DMS53 (cell line): ENCODE measurements at places on chromosomes 1 and 21.

GRCh38 chr1:34975338-34975737 is 9.8 kb downstream of the TMEM35B start:
- no peak for DNase-seq

DNA sequence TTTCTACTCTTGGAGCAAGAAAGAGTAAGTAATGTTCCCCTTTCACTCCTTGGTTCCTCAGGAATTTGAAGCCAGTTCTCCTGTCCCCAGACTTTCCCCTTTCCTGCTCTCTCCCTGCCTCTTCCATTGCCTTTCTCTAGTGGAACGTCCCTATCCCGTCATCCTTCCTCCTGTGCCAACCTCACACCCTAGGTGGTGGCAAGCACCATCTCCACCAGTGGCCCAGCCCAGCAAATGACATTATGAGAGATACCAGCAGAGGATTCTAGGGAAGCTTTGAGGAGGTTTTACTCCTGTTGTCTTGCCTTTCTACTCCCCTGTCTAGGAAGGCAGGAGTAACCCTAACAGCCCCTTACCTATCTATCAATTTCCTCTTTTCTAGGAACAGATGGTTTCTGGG is 8.1 kb upstream of the TACSTD2 start:
- DNase-seq, result peak; percentile 47

DNA sequence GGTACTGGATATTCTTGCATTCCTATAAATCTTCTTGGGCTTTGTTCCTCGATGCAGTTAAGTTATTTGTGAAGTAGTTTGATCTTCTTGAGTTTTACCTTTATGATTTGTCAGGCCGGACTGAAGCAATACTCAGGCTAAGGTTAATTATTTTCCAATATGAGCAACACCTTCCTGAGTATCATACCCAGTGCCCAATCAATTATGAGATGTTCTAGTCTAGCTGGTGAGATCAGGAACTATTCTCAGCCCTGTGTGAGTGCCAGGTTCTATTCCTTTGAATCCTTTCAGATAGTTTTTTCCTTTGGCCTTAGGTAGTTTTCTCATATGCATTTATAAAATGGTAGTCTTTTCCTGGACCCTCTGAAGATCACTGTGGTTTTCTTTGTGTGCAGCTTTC is 92.5 kb downstream of the SCMH1 start:
- no peak for DNase-seq

DNA sequence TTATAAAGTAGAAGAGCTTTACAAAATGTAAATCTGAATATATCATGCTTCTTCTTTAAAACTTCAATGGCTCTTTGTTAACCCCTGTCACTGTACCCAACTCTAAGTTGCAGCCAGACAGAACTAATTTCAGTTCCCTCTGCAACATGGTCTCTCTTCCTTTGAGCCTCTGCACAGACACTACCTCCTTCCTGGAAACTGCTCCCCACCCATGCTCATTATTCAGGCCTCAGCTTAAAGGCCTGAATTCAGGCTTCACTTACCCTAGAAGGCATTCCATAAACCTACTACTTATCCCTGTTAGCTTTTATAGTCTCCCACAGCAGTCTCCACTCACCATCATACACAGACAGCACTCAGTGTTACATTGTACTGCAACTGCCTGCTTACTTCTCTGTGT is 2.6 kb upstream of the EEIG2 start:
- no peak for DNase-seq

- DNase-seq, result peak; percentile 81
Observed at GRCh38 chr1:221740993-221741702, 741 bp downstream of the DUSP10 start.

- no peak for DNase-seq
Observed at GRCh38 chr1:156652131-156652991, 10.4 kb downstream of the BCAN start.

DNA sequence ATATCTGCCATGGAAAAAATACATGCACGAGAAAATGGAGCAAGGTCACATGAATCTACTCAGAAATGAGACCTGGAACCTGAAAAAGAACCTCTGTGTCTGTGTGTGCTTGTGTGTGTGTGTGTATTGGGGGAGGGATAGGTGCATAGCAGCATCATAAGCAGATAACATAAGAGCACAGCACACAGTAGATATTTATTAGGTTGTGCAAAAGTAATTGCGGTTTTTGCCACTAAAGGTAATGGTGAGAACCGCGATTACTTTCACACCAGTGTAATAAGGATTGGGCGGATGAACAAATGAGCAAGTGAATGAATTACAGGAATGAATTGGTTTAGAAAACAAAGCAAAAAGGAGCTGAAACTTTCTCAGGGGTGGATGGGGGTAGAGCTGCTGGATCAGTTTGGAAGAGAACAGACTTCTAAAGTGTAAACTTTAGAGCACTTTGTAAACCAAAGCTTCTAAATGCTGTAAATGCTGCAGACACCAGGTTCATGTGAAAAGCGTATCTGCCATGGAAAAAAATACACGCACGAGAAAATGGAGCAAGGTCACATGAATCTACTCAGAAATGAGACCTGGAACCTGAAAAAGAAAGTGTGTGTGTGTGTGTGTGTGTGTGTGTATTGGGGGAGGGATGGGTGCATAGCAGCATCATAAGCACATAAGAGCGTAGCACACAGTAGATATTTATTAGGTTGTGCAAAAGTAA is 156.9 kb downstream of the TOMM20 start:
- peak; percentile 53 for DNase-seq

- DNase-seq, result no peak
Observed at GRCh38 chr1:82073071-82073470, 272.3 kb downstream of the ADGRL2 start.

DNA sequence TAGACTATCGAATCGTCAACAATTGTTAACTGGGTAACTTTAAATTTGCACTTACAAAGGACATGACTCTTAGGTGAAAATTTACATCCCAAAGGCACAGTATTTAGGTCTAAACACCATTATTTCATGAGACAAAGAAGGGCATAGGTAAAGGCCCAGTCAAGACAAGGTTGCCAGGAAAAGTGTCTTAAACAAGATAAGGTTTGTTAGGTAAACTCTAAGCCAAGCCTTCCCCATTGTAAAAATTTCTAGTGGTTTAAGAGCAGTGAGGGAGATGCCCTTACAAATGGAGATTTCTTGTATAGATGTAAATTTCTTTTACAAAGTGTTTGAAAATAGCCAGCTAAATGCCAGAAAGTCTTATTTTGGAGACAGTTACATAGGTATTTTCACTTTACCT is 36.9 kb upstream of the FNBP1L start:
- DNase-seq, result no peak

GRCh38 chr1:192858456-192858855 is 49.6 kb downstream of the RGS2 start:
- no peak for DNase-seq

- DNase-seq, result no peak
Observed at GRCh38 chr1:16972189-16972895, 8.1 kb downstream of the MFAP2 start.

DNA sequence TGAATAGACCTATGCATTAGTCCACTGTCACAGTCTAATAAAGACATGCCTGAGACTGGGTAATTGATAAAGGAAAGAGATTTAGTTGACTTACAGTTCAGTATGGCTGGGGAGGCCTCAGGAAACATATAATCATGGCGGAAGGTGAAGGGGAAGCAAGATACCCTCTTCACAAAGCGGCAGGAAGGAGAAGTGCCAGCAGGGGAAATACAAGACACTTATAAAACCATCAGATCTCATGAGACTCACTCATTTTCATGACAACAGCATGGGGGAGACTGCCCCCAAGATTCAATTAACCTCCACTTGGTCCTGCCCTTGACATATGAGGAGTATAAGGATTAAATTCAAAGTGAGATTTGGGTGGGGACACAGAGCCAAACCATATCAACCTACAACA is 59.4 kb downstream of the CAPN9 start:
- no peak for DNase-seq

- DNase-seq, result no peak
Observed at GRCh38 chr21:45383615-45384201, 21.3 kb upstream of the COL18A1 start.

DNA sequence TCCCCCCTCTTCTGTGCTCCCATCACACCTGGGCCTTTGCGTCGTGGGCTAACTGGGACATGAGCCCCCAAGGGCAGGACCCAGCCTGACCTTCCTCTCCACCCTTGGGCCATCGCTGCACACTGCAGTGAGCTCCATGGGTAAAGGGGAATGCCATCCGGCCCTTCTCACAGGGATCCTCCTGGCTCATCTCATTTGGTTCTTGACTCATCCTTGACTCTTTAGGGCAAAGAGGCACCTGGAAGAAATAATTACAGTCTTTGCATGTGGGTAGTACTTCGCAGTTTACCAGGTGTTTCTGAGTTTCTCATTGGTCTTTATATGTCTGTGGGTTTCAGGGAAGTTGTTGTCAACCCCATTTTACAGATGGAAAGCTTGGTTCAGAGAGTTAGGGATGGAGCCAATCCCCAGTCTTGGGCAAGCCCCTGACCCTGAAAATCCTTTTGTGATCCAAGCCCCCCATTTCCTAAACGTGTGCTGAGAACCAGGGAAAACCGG is 59.3 kb upstream of the ID3 start:
- peak; percentile 31 for DNase-seq

GRCh38 chr21:43994085-43994484 is 18.0 kb upstream of the TRAPPC10 start:
- DNase-seq, result no peak

GRCh38 chr1:24162201-24162600 is 19.3 kb upstream of the IL22RA1 start:
- no peak for DNase-seq

DNA sequence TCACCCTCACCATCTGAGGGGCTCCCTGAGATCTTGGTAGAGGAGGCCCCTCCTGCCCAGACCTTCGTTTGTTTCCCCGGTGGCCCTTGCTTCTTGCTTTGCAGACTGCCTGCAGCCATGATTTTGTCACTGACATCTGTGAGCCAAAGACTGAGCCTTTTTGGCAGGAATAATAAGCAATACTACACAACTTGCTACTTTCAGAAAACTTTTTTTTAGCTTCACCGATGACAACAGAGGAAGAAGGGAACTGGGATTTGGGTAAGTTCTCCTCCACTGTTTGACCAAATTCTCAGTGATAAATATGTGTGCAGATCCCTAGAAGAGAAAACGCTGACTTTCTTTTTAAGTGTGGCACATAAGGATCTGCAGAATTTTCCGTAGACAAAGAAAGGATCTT is 11.7 kb upstream of the CD101 start:
- no peak for DNase-seq

DNA sequence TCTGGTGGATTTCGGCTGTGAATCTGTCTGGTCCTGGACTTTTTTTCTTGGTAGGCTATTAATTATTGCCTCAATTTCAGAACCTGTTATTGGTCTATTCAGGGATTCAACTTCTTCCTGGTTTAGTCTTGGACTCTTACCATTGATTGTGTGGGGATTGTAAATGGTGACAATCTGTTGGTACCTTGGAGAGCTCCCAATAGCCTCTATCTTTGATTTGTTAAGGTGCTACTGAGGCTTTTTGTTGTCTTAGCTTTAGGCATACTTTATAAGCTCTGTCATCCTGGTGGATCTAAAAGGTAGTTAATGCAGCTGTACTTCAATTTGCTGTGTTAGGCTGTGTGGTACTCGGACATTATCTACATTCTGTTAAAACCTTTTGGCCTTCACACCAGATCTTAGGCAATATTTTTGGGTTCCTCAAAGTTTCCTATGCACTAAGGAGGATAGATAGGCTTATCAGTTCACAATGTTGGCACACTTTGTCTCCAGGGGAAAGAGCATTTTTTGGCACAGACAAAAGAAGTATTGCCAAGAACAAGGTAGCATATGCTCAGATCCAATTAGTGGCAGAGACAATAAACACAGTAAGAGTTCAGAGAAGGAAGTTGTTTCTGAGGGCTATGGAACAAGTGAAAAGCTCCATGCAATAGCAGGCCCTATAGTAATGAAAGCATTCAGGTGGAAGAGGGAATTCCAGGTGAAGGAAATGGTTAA is 230.4 kb downstream of the PDE4B start:
- DNase-seq, result peak; percentile 17

DNA sequence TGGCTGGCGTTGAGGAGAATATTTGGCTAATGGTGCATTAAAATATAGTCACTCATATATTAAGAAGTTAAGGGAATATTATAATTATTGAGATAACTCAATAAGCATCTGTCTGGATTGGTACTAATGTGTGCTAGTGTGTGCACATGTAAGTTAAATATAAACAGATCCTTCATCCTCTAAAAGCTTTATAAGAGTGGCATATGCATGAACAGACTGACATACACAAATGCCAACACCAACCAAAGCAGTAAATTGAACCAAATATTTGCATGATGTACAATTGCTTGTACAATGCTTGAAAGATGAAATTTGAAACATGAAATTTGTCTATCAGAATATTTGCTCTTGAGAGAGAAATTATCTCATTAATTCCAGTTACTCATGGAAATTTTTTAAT is 344.9 kb downstream of the ADGRL2 start:
- no peak for DNase-seq

- DNase-seq, result no peak
Observed at GRCh38 chr1:20266642-20267041, 24.0 kb upstream of the VWA5B1 start.

GRCh38 chr21:36504067-36505058 is 24.4 kb upstream of the CLDN14 start:
- DNase-seq, result peak; percentile 56

GRCh38 chr1:41502912-41503311 is 18.4 kb upstream of the EDN2 start:
- no peak for DNase-seq

GRCh38 chr1:174883409-174883808 is 116.3 kb upstream of the CACYBP start:
- peak; percentile 48 for DNase-seq

DNA sequence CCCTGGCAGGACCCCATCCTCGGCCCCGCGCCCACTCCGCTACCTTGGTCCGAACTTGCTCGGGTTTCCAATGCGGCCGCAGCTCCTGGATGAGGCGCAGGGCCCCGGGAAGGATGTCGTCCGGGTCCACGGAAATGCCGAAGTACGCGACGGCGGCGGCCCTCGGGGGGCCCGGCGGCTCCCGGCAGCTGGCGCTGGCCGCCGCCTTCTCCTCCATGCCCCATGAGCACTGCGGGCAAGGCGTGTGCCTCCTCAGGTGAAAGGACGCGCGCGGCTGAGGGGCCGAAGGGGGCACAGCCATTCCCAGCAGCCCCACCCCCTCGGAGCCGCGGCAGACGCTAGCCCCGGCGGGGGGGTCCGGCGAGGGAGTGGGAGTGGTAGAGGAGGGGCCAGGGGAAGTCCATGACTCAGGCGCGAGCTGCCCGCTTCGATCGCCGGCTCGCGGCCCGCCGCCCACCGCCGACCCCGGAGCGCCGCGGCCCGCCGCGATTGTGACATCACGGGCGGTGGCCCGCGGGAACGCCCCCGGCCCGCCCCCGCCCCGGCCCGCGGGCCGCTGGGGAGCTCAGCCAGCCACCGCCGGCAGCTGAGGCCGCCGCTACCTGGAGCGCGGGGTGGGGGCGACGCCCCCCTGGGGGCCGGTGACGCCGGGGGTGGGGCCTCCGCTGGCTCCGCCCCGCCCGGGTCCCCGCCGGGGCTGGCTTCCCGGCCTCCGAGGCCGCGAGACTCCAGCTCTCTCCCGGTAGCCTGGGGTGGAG is at the start of gene ETNK2:
Gene ETNK2, minus strand, starts transcription at position 493 of the 758 bp plus-strand sequence. Its CDS starts 192 bp downstream, at position 301.
- DNase-seq, result peak; percentile 87

DNA sequence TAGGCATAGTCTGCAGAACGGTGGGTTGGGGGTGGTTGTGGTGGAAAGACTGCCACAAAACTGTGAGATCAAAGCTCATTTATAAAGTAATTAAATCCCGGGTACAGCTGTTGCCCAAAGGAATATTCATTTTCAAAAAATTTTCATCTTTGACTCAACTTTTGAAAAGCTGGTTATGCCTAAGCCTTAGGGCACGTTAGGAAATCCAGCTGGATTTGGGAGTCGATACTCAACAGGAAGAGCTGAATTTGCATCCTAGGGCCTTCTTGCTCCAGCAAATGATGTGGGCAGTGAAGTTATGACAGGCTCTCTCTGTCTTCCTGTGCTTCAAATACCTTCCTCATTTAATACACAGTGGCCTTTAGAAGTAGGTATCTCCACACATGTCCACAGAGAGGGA is 31.7 kb downstream of the ZP4 start:
- DNase-seq, result no peak
